ENCODE measurements at places on chromosomes 11 and 22.

- no peak for DNase-seq
Observed at GRCh38 chr11:119434591-119435330, 11.8 kb upstream of the THY1 start.

DNA sequence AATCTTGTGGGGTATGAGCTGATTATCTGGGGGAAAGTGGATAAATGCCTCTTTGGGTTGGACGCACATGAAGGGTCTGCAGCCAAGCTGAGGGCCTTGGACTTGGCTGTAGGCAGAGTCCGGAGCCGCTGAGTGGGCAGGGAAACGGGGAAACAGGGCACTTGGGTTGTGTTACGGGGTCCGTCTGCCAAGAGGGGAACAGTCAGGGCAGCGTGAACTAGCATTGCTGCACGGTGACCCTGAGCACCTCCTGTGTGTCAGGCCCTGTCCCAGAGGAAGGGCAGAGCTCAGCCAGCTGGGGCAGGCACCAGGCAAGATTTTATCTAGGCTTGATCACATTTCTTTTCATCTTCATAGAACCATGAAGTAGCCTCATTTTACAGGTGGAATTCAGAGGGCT, 11.9 kb downstream of the FAM83F start:
- DNase-seq: no peak

DNA sequence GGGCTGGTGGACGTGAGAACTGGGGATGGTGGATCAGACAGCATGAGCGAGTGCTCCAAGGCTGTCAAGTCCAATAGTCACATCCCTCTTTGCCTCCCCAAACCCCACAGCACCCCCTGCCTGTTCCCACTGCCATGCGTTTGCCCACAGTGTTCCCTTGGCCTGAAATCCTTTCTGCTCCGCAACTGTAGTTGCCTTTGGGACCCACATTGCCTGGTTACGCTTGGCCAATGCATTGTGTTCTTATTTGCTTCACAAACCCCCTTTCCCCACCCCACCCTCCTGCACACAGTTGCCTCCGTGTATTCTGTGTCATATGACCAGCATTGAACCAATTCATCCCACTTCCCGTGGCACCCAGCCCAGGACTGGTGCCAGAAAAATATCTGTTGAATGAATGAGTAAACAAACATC, 2.1 kb upstream of the KIAA0930 start:
- no peak for DNase-seq

DNA sequence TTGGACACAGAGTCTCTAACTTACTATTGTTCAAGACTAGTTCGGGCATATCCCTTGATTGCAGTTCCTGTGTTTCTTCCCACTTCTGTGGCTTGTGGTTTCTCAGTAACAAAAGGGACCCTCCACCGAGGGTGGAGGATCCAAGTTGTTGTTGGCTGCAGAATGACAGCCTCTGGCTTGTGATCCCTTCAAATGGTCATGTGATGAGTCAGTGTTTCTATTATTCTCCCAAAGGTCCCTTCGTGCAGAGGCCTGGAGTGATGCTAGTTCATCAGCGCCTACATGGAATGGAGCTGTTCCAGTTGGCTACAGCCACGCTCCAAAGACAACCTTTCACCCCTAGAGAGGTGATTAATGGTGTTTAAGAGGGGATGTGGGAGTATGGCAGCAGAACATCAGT, 2.6 kb upstream of the VWCE start:
- no peak for DNase-seq

GRCh38 chr11:34846467-34846866, 69.7 kb downstream of the APIP start:
- DNase-seq: no peak

- no peak for DNase-seq
Observed at GRCh38 chr11:23688835-23689234, 808.0 kb upstream of the LUZP2 start.

- DNase-seq: no peak
Observed at GRCh38 chr22:46984751-46985506, 222.5 kb downstream of the TBC1D22A start.

DNA sequence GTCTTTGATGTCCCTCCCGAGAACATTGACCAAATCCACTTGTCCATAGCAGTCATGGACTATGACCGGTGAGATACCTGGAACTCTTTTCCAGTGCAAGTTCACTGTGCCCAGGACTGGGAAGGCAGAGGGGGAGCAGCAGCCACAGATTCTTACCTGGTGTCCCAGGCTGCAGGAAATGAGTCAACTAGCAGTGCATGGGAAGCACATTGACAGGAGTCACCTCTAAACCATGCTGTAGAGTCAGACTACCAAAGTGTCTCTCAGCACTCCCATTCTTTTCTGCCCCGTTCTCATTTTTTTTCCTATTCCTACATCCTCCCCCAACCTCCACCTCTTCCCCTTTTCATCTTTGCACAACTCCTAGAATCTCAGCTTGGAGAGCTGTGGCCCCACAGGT, 67.2 kb upstream of the OLFML1 start:
- no peak for DNase-seq

DNA sequence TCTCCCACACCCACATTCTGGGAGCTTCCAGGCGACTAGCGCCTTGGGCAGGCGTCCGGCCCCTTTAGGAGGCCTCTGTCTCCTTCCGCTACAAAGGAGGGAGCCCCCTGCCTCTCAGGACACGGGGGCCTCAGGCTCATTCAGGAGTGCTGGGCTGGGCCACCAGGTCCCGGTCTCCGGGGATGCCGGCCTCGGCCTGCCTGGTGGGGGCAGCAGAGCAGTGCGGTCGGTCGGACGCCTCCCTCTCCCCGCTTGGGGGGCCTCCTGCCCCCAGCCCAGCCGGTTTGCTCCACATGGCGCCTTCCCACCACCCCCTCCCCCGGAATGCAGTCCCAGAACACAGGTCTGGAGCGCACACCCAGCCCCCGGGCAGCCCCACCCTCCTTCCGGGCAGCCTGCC, 21.9 kb downstream of the MRPL23 start:
- DNase-seq: no peak

GRCh38 chr11:67500484-67500821, 4.7 kb downstream of the PITPNM1 start:
- no peak for DNase-seq

GRCh38 chr11:20247591-20248007, 87.3 kb upstream of the DBX1 start:
- no peak for DNase-seq

- DNase-seq: no peak
Observed at GRCh38 chr11:47414685-47415070, 6.3 kb downstream of the SLC39A13 start.

- no peak for DNase-seq
Observed at GRCh38 chr11:121237686-121238658, 54.6 kb upstream of the SC5D start.

- no peak for DNase-seq
Observed at GRCh38 chr11:114050258-114050927, 9.1 kb upstream of the ZBTB16 start.

GRCh38 chr11:70167723-70168404, 35.2 kb upstream of the FADD start:
- no peak for DNase-seq

DNA sequence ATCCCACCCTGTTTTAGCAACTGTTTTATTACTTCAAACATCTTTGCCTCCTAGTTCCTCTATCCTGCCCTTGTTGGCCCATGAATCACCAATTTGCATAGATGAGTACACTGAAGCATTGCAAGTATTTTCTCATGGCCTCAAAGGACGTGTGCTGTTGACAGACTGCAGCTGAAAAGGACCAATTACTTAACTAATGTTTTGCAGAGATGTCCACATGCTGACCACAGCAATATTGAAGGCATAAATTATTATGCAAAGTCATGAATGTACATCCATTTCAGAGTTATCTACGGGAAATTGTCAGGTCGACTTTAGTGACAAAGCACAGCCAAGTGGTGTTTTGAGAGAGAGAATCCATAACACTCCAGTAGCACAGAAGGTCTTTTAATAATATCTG, 64.8 kb downstream of the CADM1 start:
- no peak for DNase-seq

DNA sequence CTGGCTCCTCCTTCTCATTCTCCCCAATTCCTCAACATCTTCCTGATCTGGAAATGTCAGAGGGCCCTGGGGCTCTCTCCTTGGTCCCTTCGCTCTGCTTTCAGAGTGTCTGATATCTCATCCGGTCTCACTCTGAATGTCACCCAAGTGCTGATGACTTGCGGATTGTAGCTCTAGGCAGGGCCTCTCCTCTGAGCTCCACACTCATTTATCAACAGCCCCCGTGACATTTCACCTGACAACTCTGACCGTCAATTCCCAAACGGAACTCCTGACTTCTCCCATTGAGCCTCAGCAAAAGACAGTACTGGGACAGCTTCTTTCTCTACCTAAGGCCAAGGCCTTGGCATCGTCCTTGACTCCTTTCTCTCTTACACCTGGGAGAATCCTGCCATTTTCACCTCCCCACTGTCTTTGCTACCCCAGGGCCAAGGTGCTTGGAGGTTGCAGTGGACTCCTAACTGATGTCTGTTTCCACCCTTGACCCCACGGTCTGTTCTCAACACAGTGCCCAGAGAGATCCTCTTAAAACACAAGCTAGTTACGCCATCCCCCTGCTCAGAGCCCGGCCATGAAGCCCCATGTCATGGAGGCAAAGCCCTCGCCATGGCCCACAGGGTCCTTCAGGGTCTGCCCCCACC, 57.5 kb upstream of the THY1 start:
- DNase-seq: no peak

DNA sequence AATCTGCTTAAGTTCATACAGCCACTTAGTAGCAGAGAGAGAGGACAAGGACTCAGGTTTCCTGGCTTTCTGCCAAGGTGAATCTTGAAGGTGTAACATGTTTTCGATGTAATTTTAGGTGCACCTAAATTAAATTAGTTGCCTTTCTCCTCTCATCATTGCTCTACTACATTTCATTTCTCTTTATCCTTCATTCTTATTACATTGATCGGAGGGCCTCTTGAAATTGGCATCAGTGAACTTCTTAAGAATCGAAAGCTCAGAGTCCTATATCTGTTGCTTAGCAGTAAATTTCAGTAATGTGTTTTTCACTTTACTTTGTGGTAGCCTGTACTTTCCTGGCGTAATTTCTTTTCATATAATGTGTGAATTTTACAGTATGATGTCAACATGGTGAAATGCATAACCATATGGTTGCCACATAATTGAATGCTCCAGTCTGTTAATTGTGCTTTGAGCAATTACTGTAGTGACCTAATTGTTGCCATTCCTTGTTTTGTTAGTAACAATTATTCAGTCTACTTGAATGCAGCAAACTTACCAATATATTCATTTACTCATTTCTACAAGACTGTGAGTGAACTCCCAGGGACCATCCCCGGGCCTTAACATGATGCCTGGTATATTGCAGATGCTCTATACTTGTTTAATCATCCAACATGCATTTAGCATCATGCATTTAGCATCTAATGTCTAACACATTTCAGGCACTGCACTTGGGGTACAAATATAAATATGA, 138.1 kb downstream of the MAML2 start:
- DNase-seq: peak; percentile 58

- no peak for DNase-seq
Observed at GRCh38 chr11:108994887-108995286, 330.0 kb downstream of the DDX10 start.

DNA sequence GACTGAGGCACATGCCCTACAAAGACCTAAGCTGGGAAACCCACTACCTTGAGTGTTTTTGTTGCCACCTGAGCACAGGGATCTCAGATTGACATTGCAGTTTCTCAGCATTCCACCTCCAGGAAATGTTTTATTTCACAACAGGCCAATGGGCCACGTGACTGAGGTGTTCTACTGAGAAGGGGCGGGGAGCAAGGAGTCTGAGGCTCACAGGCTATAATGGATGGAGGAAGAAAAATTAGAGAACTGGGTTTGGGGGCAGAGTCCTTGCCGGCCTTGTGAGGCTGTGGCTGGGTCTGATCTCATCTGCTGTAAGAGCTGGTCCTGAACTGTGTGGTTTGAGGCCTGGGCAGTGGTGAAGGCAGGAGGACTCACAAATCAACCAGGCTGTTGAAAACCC, 40.7 kb downstream of the ZNF202 start:
- no peak for DNase-seq

DNA sequence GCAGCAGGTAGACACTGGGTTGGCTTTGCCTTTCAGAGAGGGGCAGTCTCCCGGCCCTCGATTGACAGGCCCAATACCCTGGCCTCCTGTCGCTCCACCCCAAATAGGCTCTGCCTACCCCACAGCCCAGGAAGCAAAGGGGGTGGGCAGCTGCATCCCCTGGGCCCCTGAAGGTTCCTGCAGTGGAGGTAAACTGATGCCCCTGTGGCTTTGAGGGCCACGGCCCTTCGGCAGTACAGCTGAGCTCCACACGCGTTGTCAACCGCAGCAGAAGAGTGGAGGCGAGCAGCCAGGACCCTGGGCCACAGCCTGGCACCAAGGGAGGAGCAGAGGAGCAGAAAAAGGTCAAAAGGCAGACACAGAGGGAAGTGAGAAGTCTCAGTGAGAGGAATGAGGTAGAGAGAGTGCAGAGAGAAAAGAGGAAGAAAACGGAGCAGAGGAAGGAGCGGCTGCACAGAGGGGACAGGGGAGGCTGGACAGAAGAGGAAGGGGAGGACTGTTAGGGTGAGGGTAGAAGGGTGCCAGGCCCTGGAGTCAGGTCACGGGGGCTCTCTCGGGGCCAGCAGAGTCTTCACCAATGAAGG, 64.0 kb downstream of the SLC22A12 start:
- DNase-seq: no peak

- DNase-seq: no peak
Observed at GRCh38 chr11:27514076-27514475, 7.5 kb upstream of the LIN7C start.

DNA sequence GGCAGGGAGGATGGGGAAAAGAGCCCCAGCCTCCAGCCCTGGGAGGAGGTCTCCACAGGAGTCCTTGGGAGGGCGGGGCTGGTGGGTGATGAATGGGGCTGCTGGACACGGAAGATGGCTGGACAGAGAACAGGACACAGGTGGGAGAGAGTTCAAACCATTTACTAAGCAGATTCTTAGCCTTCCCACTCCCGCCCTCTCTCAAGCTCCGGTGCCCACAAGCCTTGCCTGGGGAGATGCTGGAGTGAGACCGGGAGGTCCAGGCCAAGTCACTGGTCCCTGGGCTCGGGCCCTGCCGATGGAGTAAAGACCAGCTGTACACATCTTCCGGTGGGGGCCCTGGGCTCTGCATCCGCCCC, 1.4 kb downstream of the CLDN5 start:
- no peak for DNase-seq

Measured in CD4-positive, alpha-beta memory T cell (primary cell).